ENCODE measurements at places on chromosomes 13 and 19.
A peak's percentile ranks its signal among the peaks of the same experiment; 100 is the strongest.

- H3K4me1 ChIP-seq = no peaks in the 10 kb centered on the region
- H3K4me3 ChIP-seq = peak overlapping the region; percentile 32
- no peak for DNase-seq
- peaks cover 26% of the 10 kb centered on the region for H3K27me3 ChIP-seq
- H3K27ac ChIP-seq = peak overlapping the region; percentile 35
Observed at GRCh38 chr13:87671753-87672605, 808 bp downstream of the SLITRK5 start.

DNA sequence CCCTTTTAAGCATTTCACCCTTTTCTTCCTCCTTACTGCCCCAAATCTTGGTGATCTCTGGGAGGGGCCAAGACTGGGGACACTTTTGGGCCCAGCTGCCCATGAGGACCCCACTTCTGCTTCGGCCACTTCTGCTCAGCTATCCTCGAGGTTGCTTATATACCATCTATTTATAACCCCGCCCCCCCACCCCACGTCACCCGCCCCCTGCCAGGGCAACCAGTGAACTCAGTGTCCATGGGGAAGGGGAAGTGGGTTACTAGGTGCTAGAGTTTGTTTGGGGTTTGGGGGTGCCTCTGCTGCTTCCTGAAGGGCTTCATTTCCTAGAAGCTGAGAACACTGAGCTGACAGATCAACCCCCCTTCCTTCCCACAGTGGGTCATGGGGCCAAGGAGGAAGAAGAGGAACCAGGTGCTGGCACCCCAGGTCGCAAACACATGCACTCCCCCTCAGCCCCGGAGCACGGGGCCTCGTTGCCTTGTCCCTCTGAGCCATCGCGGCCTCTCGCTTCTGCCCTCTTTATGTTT lies 6.1 kb upstream of the ADGRE5 start:
- no peaks in the 10 kb centered on the region for H3K36me3 ChIP-seq
- no peaks in the 10 kb centered on the region for H3K4me1 ChIP-seq
- no peaks in the 10 kb centered on the region for H3K27me3 ChIP-seq
- H3K27ac ChIP-seq = peak overlapping the region; percentile 91
- no peak overlapping the region for H3K4me3 ChIP-seq
- DNase-seq = peak; percentile 77

GRCh38 chr13:19150712-19151228 lies 30.9 kb downstream of the TUBA3C start:
- no peak overlapping the region for H3K4me3 ChIP-seq
- H3K36me3 ChIP-seq = no peaks in the 10 kb centered on the region
- no peaks in the 10 kb centered on the region for H3K4me1 ChIP-seq
- H3K27me3 ChIP-seq = no peaks in the 10 kb centered on the region

- H3K4me1 ChIP-seq = no peaks in the 10 kb centered on the region
- no peak for DNase-seq
- no peak overlapping the region for H3K27ac ChIP-seq
- H3K36me3 ChIP-seq = no peaks in the 10 kb centered on the region
Observed at GRCh38 chr13:69565334-69565733, 542.3 kb upstream of the ATXN8OS start.

DNA sequence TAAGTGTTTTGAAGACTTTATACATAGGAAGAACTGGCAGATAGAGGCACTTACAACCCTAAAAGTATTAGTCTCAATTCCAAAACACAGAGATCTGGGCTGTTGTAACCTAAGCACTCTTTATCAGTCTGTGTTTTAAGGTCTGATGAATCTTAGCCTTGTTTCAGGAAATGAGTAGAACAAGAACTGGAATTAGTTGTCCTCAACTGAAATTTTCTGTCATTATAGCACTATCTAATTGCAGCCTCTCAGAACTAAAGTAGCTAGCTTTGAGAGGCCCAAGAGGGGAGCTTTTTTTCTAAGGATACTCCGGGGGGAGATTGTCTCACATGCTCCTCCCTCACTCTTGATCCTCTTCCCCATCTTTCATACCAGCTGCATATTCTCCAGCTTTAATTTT lies 13.1 kb downstream of the HNRNPM start:
- peak overlapping the region; percentile 61 for H3K27ac ChIP-seq
- H3K4me3 ChIP-seq = no peak overlapping the region
- H3K36me3 ChIP-seq = no peaks in the 10 kb centered on the region

DNA sequence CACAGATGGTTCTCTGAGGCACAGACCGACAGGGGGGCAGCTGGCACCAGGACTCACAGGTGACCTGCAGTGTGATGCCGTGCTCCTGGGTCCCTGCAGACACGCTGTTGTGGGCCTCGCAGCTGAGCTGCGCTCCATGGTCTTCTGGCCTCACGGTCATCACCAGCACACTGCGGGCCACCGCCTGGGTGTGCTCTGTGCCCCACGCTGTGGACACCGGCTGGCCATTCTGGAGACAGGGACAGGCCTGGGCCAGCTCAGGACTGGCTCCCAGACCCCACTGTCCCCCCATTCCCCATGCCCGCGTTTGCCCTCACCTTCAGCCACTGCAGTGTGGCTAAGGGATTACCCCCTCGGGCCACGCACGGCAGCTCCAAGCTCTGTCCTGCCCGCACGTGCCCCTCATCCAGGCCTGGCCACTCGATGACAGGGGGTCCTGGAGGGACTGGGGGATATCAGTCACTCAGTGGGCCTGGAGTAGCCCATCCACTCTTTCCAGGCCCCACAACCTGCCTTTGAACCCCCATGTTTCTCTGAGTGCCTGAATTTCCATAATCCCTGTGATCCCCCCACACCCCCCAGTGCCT lies 3.3 kb downstream of the NPHS1 start:
- DNase-seq = no peak
- H3K4me3 ChIP-seq = no peak overlapping the region
- peaks cover 13% of the 10 kb centered on the region for H3K4me1 ChIP-seq
- H3K36me3 ChIP-seq = no peaks in the 10 kb centered on the region
- H3K27me3 ChIP-seq = peaks cover 77% of the 10 kb centered on the region

DNA sequence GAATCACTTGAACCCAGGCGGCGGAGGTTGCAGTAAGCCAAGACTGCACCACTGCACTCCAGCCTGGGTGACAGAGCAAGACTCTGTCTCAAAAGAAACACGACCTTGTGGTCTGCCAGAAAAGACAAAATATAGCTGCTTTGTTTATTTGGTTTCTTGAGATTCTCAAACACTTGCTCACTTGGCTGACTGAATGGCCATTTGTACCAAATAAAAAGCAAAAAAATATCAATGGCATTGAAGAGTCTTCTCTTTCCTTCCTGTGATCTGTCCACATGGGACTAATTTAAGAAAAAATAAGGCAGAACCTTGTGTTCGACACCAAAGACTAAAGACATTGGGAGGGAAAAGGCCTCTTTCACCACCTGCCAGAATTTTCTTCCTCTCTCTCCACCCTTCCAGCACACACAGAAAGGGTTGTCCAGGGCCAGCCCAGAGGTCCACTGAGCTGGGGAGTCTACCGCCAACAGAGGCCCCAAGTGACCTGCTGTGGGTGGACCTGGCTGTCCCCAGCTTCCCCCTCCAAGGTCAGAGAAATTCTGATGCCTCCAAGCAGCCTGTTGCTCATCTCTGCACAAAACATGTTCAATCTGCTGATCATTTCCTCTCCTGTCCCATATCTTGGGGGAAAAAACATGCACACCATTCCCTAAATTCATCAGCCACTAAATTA lies 5.9 kb downstream of the BRME1 start:
- no peak overlapping the region for H3K27ac ChIP-seq
- H3K4me3 ChIP-seq = no peak overlapping the region
- H3K36me3 ChIP-seq = no peaks in the 10 kb centered on the region
- no peaks in the 10 kb centered on the region for H3K27me3 ChIP-seq

GRCh38 chr13:91211510-91211909 lies 136.0 kb upstream of the MIR17HG start:
- H3K27me3 ChIP-seq = no peaks in the 10 kb centered on the region
- H3K4me1 ChIP-seq = no peaks in the 10 kb centered on the region
- no peak overlapping the region for H3K4me3 ChIP-seq
- no peak overlapping the region for H3K27ac ChIP-seq
- H3K36me3 ChIP-seq = no peaks in the 10 kb centered on the region

DNA sequence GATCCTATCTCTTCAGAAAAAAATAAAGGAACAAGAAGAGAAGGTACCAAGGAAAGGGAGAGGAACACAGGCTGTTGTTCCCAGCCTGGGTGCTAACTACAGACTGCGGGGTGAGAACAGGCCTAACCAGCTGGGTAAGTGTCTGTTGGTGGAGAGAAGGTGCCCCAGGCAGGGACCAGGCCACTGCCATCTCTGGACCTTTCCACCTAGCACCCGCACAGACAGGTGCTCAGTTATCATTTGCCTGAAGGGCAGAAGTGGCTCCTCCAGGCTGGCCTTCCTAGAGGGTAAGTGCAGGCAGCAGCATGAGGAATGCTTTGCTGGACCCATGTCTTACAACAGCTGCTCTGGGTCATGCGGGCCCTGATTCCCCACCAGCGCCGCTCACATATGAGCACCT lies 10.1 kb downstream of the DNMT1 start:
- H3K4me3 ChIP-seq = no peak overlapping the region
- no peaks in the 10 kb centered on the region for H3K27me3 ChIP-seq
- no peak overlapping the region for H3K27ac ChIP-seq
- DNase-seq = no peak
- no peaks in the 10 kb centered on the region for H3K4me1 ChIP-seq

GRCh38 chr19:49718511-49718910 lies 27.6 kb downstream of the CPT1C start:
- H3K36me3 ChIP-seq = no peaks in the 10 kb centered on the region
- no peak overlapping the region for H3K4me3 ChIP-seq
- DNase-seq = no peak

- no peak overlapping the region for H3K4me3 ChIP-seq
- H3K4me1 ChIP-seq = no peaks in the 10 kb centered on the region
- no peak for DNase-seq
- peak overlapping the region; percentile 70 for H3K27ac ChIP-seq
- H3K27me3 ChIP-seq = no peaks in the 10 kb centered on the region
- no peaks in the 10 kb centered on the region for H3K36me3 ChIP-seq
Observed at GRCh38 chr13:75902166-75903104, 266.3 kb downstream of the LMO7 start.

GRCh38 chr13:111410232-111411021 lies 90.0 kb downstream of the TEX29 start:
- H3K27me3 ChIP-seq = no peaks in the 10 kb centered on the region
- DNase-seq = peak; percentile 32
- no peaks in the 10 kb centered on the region for H3K4me1 ChIP-seq
- no peak overlapping the region for H3K4me3 ChIP-seq
- H3K27ac ChIP-seq = no peak overlapping the region

GRCh38 chr19:29509456-29509855 lies 16.3 kb upstream of the VSTM2B start:
- no peaks in the 10 kb centered on the region for H3K36me3 ChIP-seq
- peak; percentile 38 for DNase-seq
- no peaks in the 10 kb centered on the region for H3K4me1 ChIP-seq
- no peak overlapping the region for H3K27ac ChIP-seq

DNA sequence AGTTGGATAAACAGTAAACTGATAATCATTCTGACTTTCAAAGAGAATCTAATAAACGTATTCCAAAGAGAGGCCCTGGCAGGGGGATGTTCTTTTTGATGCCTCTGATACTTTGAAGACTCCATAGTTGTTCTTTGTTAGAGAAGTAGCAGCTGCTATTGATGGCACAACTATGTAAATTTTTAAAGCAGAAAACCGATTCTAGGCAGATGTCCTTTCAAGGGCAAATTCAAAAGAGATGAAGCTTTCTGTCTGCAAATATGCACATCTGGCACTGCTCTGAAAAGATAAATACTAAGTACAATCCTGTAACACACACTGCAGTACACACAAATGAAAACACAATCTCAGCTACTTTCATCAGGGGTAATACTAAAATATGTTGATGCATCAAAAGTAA lies 250.1 kb downstream of the VWA8 start:
- H3K27ac ChIP-seq = no peak overlapping the region
- DNase-seq = no peak
- no peaks in the 10 kb centered on the region for H3K27me3 ChIP-seq
- H3K36me3 ChIP-seq = no peaks in the 10 kb centered on the region

- H3K4me1 ChIP-seq = peaks cover 12% of the 10 kb centered on the region
- no peak for DNase-seq
- no peaks in the 10 kb centered on the region for H3K27me3 ChIP-seq
- no peak overlapping the region for H3K27ac ChIP-seq
- no peaks in the 10 kb centered on the region for H3K36me3 ChIP-seq
Observed at GRCh38 chr13:45048890-45049407, 59.6 kb downstream of the GPALPP1 start.

DNA sequence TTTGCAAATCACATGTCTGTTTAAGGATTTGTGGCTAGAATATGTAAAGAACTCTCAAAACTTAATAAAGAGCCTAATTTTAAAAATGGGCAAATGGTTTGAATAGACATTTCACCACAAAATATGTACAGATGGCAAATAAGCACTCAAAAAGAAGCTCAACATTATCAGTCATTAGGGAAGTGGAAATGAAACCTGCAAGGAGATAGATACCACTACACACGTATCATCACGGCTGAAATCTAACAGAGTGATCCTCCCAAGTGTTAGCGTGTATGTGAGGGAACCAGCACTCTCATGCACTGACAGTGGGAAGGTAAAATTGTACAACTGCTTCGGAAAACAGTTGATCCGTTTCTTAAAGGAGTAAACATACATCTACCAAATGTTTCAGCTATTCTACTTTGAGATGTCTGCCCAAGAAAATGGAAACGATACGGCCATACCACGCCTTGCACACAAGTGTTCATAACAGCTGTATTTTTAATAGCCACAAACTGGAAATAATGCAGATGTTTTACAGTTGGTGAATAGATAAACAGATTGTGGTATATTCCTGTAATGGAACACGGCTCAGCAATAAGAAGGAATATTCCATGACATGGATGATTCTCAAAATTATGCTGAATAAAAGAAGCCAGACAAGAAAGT lies 14.5 kb downstream of the ARHGEF7 start:
- no peaks in the 10 kb centered on the region for H3K4me1 ChIP-seq
- no peak overlapping the region for H3K4me3 ChIP-seq
- no peak for DNase-seq

GRCh38 chr19:1017115-1017905 lies 3.6 kb downstream of the TMEM259 start:
- no peak for DNase-seq
- peaks cover 18% of the 10 kb centered on the region for H3K36me3 ChIP-seq
- no peaks in the 10 kb centered on the region for H3K27me3 ChIP-seq
- H3K27ac ChIP-seq = peak overlapping the region; percentile 34

DNA sequence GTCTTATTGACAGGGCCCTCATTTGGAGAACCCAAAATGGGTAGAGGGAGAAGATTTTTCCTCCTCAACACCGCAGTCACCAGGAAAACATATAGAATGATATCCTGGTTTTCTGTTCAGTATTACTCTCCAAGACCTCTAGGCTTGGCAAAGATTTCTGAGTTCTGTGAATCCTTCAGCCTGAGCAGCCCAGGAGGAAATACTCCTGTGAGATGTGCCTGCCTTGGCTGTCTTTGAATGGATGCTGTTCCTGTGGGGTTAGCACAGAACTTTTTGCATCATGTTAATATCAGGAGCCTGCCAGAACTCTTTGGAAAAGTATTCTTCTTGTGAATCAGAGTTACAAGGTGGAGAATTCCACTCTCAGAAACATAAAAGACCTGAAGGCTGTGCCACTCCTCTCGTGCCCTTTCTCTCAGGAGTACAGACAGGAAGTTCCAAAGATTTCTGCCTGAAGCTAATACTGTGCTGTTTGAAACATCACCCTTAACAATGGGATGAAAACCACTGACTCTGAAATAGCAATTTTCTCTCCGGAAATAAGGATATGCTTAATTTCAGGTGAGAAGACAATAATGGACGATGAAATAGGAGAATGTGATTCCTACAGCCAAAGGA lies 520.1 kb upstream of the NBEA start:
- no peak overlapping the region for H3K27ac ChIP-seq
- no peak overlapping the region for H3K4me3 ChIP-seq
- DNase-seq = no peak
- no peaks in the 10 kb centered on the region for H3K36me3 ChIP-seq
- H3K27me3 ChIP-seq = no peaks in the 10 kb centered on the region
